ENCODE measurements at places on chromosomes 12 and 14.

- DNase-seq = no peak
These were observed 68.5 kb downstream of the PPFIBP1 start for GRCh38 chr12:27592548-27592947.

DNA sequence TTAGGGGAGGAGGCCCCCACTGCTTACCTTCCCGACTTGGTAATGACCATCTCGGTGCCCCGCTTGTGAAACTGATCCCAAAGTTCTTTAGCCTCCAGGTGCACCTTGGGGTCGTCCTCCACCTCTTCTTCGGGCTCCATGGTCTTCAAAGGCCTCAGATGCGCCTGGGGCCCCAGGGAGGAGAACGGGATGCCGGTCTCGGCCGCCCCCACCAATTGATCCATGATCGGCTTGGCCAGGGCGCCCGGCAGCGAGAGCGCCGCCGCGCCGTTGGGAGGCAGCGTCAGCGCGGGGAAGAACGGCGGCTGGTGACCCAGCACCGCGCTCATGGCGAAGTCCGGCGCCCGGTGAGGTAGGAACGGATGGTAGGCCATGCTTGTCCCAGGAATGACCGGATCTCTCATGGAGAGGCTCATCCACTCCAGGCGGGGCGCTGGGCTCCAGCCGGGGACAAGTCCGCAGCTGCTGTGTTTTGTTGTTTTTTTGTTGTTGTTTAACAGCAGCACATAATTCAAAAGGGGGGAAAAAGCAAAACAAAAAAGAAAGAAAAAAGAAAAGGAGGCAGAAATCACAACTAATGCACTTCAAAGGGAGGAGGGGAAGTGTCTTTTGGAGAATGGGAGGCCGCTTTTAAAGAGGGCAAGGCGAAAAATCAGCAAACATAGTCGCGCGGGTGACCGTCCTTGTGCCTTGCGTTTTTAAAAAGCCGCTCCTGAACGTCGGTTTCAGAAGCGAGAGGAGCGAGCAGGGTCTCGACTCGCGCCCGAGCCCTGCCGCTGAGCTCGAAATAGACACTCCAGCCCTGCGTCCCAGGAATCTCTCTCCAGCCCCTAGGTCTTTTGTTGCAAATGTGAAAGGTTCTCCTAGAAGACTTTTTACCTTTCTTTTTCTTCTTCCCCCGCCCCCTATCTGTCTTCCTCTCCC lies 928 bp downstream of the TBX3 start:
- DNase-seq = no peak

- peak; percentile 64 for DNase-seq
These were observed 129.2 kb downstream of the GCH1 start for GRCh38 chr14:54773171-54774006.

- DNase-seq = no peak
These were observed 285.5 kb downstream of the KCNH5 start for GRCh38 chr14:62759796-62760195.

- DNase-seq = no peak
These were observed 36.5 kb downstream of the TRIM9 start for GRCh38 chr14:51058382-51058781.

GRCh38 chr14:94907626-94908261 lies 137.8 kb upstream of the GSC start:
- DNase-seq = no peak

- DNase-seq = no peak
These were observed 127.4 kb downstream of the CALM1 start for GRCh38 chr14:90523961-90524875.

GRCh38 chr14:51020024-51020710 lies 74.7 kb downstream of the TRIM9 start:
- DNase-seq = no peak

DNA sequence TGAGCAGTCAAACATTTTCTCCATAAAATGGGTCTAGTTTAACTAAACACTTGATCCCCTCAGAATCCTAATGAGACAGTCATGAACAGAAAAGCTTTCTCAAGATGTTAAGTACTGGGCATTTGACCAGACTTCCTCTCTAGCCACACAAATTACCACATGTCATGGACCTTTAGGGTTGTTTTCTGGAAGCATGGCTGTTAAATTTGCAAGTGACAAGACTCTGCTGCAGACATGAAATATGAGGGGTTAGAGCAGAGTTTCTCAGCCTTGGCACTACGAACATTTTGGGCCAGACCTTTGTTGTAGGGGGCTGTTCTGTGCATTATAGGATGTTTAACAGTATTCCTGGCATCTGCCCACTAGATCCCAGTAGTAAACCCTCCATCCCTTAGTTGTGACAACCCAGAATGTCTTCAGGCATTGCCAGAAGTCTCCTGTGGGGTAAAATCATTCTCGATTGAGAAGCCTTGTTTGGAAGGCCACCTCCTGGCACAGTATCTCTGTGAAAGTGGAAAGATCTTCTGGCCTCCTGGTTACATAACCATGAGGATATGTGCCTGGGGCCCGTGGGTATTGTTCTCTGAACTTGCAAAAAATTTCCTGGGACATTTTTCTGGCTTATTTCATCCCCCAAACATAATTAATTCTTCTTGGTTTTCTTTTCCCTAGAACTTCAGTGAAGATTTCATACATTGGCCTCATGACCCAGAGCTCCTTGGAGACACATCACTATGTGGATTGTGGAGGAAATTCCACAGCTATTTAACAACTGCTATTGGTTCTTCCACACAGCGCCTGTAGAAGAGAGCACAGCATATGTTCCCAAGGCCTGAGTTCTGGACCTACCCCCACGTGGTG lies 4.3 kb downstream of the TMEM106C start:
- DNase-seq = no peak

GRCh38 chr12:7295529-7295928 lies 8.3 kb upstream of the ACSM4 start:
- no peak for DNase-seq

- DNase-seq = no peak
These were observed 10.4 kb upstream of the CIPC start for GRCh38 chr14:77087631-77088030.

- DNase-seq = no peak
These were observed 230.1 kb upstream of the PLXNC1 start for GRCh38 chr12:93918262-93918661.

- no peak for DNase-seq
These were observed 19.5 kb downstream of the IRF2BPL start for GRCh38 chr14:77009014-77009413.

DNA sequence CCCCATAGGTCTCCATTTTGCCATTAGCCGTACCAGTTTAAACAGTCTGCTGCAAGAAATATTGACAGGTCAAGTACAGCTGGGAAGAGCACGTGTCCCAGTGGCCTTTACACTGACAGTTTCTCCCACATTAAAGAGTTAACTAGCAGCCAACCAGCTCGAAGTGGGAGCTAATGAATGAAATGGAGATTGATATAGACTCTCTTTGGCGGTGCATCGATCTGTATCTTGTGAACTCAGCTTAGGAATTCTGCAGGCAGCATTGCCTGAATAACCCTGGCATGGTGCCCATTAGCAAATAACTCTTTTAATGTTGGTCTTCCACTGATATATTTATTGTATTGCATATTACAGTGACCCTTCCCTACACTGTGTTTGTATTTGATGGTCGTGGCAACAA lies 319.4 kb downstream of the EGLN3 start:
- no peak for DNase-seq

DNA sequence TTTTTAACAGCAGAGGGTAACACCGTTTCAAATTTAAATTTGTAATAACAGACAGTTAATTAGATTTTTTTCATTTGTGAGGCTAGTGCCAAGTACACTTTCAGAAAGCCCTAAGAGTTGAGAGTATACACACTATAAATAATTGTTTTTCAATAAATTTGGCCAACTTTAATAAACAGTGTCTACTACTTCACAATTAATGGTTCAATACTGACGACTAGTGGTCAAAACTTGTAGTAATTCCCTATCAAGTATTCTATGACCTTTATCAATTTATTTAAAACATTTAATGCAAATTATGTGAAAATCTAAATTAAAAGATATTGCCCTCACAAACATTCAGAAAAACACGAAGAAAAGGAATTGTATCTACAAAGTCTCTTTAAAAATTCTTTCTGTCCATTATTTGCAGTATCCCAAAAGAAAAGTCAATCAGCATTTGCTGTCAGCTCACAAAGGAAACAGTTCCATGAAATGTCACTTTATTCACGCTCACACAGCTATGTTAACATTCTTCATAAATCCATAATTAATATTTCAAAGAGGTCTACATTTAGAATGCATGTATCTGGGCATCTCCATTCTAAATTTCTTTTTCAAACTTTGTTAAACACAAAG lies 91.2 kb downstream of the CEP128 start:
- no peak for DNase-seq

DNA sequence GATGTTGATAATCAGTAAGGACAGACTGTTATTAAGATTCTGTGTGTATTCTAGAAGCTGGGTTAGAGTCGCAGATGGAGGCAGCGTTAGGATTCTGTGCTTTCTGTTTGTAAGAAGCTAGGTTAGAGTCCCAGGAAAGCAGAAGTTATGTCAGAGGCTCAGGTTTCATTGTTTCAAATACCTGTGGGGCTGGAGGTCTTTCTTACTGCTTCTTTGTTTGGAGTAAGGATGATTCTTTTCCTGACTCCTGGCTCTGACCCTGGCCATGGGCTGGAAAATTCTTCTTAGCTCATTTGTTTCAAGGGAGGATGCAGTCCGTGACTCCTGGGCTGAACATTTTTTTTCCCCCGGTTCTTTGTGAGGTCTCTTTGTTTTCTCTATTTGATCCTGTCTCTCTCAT lies 5.2 kb downstream of the MUCL1 start:
- no peak for DNase-seq

DNA sequence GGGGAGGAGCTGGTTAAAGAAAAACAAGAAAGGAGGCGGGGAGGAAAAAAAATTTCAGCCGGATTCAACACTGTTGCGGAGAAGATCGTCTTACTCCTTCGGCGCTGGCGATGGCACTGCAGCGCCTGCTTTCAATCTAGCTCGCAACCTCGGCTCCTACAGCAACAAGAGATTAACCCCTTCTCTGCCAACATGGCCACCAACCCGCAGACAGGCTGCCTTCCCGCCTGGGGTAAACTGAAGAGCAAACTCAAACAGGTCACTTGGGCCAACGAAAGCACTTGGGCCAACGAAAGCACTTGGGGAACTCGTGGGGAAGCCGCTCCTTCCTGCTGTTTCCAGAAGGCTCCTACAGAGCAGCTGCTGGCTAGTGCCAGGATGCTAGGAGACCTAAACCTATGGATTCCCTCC lies 73.7 kb downstream of the CIT start:
- DNase-seq = no peak

- DNase-seq = no peak
These were observed 69.3 kb downstream of the EEA1 start for GRCh38 chr12:92859650-92860386.

- DNase-seq = no peak
These were observed 69.3 kb downstream of the RIMBP2 start for GRCh38 chr12:130646716-130647370.

DNA sequence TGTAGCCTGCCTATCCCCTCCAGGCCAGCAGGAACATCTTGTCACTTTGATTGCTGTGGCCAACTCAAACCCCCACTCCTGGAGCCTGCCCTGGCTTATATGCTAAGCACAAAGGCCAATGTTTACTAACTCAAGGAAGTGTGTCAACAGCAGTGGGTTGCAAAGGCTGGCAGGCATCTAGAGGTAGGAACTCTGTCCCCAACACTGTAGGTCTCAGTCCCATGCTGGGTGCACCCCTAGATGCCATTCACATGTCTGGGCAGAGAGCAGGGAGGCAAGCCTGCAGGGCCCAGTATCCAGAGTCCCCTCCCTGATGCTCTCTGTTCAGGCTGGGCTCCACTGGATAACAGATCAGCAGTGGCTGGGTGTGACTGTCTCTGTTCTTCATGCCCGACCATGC lies 1.6 kb upstream of the HPD start:
- DNase-seq = no peak

Data from esophagus squamous epithelium (tissue), 5 donors.